ENCODE measurements at places on chromosomes 5 and 9.

GRCh38 chr5:54455413-54456157 is at the start of gene HSPB3:
Gene HSPB3, plus strand, starts transcription at chr5:54455699. Its CDS starts 91 bp downstream, at chr5:54455790.
- DNase-seq, result peak; percentile 3

- no peak for DNase-seq
Observed at GRCh38 chr9:14057368-14058324, 256.3 kb downstream of the NFIB start.

DNA sequence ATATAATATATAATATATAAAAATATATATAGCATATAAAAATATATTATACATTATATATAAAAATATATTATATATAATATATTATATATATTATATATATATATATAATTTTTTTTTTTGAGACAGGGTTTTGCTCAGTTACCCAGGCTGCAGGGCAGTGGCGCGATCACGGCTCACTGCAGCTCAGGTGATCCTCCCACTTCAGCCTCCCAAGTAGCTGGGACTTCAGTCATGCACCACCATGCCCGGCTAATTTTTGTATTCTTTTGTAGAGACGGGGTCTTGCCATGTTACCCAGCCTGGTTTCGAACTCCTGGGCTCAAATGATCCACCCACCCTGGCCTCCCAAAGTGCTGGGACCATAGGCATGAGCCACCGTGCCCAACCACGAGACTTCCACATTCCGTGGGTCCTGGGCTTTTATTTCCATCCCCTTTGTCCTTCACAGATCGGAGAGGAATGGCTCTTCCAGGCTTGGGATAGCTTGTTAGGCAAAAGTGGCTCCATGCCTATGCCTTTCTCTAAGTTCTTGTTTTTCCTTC is 62.0 kb upstream of the IER5L start:
- DNase-seq, result no peak

- no peak for DNase-seq
Observed at GRCh38 chr9:22143799-22144625, 134.9 kb upstream of the CDKN2B start.

DNA sequence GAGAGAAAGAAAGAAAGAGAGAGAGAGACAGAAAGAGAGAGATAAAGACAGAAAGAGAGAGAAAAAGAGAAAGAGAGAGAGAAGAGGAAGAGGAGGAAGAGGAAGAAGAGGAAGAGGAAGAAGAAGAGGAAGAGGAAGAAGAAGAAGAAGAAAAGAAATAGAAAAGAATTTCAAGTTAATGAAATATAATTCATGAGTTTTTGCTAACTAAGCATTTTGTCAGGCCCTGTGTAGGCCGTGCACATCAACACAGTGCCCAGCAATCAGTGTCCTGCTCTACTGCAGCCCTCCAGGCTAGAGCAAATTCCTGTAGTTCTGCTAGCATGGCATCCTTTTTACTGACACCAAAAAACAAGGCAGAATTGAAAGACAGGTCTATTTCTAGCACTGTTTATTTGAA is 62.1 kb downstream of the PLPP1 start:
- no peak for DNase-seq

- DNase-seq, result no peak
Observed at GRCh38 chr9:27787891-27788290, 214.6 kb upstream of the C9orf72 start.

- DNase-seq, result no peak
Observed at GRCh38 chr5:15577132-15577531, 77.2 kb downstream of the FBXL7 start.

- DNase-seq, result no peak
Observed at GRCh38 chr5:131773805-131774204, 23.0 kb downstream of the FNIP1 start.

DNA sequence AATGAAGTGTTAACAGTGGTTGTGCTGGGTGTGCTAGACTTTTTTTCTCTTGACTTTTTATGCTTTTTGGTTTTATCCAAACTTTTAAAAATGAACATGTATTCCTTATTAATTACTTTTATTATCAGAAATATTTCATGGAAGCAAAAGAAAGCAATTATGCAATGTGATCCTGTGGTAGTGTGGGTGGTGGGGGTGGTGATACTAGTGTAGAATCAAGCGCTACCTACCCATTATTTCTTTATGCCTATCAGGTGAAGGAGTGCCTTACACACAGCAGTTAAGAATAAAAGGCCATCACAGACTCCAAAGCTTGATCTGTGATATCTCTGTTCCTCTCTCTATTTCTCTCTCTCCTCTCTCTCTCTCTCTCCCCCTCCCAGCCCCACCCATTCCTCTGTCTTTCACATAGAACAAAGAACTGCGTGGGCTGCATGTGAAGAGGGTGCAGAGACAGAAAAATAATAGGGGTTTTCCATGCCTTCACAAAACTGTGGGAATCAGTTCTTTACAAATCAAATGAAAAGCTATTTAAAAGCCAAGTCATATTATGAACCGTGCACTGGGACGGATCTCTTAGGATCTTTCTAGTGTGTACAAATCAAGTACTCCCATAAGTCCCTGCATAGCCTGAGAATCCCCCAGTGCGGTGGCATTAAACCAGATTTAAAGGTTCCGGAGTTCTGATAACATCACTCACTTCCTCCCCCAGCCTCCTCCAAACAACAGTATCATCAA is 351.2 kb downstream of the RAB3C start:
- no peak for DNase-seq

- no peak for DNase-seq
Observed at GRCh38 chr5:138934971-138935370, 59.8 kb upstream of the LRRTM2 start.

GRCh38 chr9:129462360-129462759 is 158.5 kb downstream of the C9orf50 start:
- no peak for DNase-seq

DNA sequence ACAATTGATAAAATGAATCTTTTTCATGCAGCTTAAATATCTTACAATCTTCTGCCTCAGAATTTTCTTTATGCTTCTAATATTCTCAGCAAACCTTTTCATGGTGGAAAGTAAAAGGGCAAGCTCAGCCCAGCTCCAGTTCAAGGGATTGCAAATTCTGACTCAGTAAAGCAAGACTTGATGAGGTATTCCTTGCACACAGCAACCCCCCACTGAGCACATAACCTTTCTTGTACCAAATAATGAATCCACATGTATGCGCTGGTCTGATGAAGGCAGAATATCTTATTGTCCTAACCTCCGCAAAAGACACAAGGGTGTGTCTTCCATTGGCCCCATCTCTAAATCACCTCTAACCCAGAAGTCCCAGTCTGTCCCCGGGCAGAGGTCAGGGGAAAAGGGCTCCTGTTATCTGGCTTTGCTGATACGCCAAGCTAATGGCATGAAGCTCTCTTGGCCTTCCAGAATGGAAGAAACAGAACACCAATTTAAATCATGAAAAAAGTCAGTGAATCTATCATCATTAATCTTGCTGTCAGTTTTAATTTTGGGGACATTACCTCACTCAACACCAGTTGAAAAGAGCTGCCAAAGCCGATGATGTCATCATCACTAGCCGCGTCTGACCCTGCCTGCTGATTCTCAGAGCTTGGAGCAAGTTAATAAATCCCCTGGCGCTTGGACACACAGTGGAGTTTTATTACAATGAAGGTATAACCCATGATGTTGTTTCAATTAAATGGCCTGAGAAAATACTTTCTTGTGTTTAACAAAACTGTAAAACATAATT is 592.5 kb upstream of the CLINT1 start:
- no peak for DNase-seq
